ENCODE measurements at places on chromosomes 6 and 20.
A peak's percentile ranks its signal among the peaks of the same experiment; 100 is the strongest.

GRCh38 chr6:126811321-126811720, 307.1 kb upstream of the RSPO3 start:
- DNase-seq = no peak

- no peak for DNase-seq
Measured at GRCh38 chr20:33589059-33589458, 73.1 kb upstream of the C20orf144 start.

DNA sequence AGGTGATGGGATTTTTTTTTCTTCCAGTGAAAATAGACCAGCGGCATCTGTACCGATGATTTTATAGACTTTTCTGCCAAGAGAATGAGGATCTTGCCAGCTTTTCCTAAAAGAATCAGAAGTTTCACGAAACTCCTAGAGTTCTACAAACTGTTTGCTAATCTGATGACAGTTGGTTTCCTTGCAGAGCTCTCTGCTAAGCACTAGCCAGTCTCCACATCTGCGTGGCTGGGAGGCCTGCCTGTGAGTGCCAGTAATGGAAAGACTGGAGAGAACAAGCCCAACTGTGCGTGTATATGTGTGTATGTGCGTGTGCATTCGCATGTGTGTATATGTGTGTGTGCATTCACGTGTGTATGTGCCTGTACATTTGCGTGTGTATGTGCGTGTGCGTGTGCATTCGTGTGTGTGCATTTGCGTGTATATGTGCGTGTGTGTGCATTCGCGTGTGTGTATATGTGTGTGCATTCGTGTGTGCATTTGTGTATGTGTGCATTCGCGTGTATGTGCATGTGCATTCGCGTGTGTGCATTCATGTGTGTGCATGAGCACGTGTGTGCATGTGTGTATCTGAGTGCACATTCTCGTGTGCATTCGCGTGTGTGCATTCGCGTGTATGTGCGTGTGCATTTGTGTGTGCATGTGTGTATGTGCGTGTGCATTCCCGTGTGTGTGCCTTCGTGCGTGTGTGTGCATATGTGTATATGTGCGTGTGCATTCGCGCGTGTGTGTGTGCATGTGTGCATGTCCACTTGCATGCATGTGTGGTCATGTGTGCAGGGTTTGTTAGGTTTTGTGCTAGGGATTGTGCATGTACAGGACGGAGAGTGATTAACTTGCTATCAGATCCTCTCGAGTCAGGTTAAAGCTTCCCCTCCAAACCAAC, 379.4 kb downstream of the TAF4 start:
- DNase-seq = no peak

GRCh38 chr6:163883984-163884383, 469.5 kb downstream of the QKI start:
- no peak for DNase-seq

DNA sequence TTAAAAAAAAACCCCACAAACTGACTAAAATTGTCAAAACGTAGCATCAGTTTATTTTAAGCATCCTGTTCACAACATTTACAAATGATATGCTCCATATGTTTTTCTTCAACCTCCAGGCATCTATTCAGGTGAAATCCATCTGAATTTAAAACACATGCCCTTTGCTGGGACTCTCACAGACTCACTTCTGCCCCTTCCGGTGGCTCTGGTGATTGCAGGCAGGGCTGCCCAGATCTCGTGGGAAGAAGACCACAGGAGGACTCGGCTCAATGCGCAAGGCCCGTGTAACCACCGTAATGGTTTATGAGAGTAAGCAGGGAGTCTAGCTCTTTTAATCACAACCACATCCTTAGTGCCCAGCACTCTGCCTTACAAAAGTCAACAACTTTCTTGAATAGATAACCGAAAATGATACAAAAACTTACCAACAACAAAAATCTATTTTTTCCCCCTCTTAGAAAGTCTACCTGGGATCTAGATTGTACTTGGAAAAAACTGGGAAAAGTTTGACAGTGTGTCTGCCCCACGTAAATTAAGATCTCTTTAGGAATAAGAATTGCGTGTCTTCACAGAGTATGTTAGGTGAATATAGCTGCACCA, 139.1 kb downstream of the KIF16B start:
- DNase-seq = peak; percentile 10

DNA sequence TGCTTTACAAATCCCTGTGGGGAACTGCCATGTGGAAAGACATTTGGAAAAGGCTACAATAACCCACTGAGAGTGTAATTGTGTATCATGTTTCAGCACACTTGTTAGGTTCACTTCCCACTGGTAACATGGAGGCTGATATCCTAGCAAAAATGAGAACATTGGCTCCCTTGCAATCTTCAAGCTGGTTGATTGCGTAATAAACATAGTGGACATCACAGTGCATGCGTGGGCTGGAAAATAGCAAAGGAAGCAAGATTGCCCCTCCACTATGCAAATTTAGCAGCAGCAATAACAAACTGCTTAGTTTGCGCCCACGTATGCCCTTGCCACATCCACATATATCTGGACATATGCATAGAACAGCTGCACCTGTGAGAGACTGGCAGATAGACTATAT, 410.2 kb downstream of the MEI4 start:
- no peak for DNase-seq

DNA sequence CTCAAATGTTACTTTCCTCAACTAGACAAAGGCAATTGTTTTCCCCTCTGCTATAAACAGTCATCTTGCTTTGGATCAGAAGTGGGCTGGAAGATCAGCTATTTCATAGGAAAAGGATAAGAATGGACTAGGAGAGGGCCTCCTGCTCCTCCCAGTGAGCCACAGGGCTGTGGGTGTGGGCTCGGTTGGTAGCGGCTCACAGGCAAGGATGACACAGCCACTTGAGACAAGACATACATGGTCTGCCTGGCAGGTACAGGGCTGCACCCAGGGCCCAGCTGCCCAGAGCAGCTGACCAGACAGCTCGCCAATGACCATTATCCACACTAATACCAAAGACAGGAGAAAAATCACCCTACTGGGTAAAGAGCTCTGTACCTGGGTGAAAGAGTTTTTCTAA, 9.0 kb upstream of the SLA2 start:
- no peak for DNase-seq

DNA sequence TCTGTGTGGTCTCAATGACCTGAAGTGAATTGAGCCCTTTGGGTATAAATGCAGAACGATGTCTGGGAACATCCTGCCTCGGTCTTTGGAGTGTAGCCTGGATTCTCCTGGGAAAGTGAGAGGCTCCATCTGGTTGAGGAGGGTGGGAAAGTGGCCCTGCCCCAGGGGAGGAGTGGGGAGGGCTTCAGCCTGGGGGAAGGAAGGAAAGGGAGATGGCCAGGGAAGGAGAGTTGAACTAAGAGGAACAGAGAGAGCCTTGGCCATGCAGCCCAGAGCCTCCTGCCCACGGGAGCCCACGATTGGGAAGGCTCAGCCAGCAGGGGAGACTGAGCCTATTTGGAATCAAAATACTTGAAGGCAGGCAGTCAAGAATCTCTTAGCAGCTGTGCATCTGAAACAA, 2.3 kb upstream of the EPB41L1 start:
- DNase-seq = no peak

DNA sequence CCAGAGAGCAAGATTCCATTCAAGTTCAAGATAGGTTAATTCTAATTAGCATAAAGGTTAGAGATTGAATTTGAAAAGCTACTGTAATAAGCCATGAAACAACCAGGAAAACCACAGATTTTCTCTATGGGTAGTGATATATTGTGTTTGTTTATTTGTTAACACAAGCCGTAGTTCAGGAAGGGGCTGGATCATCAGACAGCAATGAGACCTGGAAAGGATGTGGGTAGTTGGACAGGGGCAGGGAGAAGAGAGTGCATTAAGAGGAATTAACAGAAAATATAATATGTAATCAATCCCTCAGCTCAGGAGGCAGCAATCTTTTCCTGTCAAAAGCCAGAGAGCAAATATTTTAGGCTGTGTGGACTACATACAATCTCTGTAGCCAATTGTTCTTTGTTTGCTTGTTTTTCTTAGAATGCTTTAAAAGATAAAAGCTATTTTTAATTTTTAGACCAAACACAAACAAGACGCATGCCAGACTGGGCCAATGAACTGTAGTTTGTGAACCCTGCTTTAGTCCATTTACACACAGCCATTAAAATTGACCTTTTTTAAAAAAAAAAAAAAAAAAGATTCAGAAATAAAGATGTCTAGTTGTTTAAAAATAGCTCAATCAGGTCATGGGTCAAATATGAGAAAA, 398.7 kb upstream of the MARCKS start:
- no peak for DNase-seq

GRCh38 chr6:126824815-126825214, 293.7 kb upstream of the RSPO3 start:
- no peak for DNase-seq

DNA sequence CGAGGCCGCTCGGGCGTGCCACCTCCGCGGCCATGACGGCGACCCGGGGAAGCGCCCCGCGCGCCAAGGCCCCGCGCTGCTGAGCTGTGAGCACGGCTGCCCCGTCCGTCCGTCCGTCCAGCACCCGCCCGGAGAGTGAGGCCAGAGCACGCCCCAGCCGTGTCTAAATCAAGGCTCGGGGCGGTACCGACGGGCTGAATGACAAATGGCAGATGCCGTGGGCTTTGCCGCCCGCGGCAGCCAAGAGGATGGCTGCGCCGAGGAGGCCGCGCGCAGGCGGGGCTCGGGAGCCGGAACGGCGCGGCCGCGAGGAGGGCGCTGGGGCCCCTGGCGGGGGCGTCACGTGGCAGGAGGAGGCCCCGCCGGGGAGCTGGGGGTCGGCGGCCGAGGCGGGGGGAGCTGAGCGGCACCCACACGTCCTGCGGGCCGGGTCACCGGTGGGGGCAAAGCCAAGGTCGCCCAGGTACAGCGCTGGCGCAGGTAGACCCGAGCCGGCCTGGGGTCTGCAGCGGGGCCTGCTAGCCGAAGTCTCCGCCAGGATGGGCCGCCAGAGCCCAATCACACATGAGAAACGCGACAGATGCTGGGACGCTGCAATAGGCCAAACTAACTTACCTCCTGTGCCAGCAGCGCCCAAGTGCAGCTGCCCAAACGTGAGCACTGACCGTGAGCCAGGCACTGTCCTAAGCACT, at the start of gene PLAGL1:
PLAGL1 (minus strand) TSS at position 140 of the 692 bp plus-strand sequence. CDS start 60,123 bp downstream, outside the sequence.
- DNase-seq = no peak

DNA sequence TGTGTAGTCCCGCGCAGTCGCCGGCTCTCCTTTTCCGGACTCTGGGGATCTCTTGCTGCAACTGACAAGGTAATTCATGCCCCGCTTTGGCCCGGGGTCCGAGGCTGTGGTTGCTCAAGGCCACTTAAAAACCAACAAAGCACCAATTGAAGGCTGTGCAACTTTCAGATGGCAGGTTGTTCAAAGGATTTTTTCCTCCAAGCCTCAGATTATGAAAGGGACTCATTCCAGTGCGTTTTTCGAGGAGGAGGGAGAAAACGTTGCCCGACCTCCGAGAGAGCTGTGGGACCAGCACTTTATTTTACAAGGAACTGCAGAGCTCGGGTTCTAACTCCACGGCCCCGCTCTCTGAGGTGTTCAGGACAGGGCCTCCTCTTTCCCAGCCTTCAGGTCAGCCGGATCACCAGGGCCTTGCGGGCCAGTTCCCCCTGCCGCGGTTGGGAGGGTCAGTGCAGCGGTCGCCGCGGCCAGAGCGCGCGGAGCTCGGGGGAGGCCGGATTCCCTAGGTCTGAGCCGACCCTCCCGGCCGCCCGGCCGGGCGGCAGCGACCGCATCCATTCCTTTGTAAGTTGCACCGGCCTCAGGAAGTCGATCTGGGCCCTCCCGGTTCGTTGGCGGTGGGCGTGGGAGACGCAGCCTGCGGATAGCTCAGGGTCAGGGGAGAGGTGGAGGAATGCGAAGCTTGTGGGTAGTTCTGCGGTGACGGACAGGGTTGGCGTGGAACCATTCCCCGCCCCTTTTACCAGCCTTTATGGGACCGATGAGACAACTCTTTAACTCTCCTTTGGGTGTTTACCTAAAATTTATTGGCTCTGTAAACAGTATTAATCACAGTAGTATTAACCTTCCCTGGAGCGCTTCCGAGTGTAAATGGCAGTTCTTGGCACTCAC, 1.6 kb downstream of the UTRN start:
- DNase-seq = no peak

- DNase-seq = no peak
Measured at GRCh38 chr6:32459781-32460424, 20.2 kb downstream of the HLA-DRA start.

DNA sequence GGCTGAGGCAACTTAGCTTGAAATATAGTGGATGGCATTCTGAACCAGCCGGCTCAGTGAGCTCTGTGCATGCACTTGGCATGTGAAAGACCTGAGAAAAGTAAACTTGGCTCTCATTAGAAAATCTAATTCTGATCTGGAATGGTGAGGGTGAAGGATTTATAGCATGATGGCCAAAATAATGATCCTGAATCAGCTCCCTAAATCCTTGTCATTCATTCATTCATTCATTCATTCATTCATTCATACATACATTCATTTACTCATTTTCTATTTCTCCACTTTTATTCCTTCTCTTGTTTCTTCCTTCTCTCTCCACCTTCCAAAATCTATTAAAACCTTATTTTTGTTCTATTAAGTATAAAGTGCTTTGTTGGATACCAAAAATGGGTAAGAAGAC, 681.1 kb downstream of the DHX35 start:
- DNase-seq = no peak

DNA sequence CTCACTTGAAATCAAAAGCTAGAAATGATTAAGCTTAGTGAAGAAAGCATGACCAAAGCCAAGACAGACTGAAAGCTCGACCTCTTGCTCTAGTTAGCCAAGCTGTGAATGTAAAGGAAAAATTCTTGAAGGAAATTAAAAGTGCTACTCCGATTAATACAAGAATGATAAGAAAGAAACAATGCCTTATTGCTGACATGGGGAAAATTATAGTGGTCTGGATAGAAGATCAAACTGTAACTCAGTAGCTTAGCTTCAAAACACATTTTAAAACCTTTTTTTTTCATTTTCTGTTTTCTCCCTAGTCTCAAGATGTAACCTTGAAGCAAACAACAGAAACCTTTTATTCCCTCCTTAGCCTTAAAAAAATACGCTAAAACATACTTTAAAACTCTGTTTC, 11.4 kb upstream of the GJE1 start:
- no peak for DNase-seq

DNA sequence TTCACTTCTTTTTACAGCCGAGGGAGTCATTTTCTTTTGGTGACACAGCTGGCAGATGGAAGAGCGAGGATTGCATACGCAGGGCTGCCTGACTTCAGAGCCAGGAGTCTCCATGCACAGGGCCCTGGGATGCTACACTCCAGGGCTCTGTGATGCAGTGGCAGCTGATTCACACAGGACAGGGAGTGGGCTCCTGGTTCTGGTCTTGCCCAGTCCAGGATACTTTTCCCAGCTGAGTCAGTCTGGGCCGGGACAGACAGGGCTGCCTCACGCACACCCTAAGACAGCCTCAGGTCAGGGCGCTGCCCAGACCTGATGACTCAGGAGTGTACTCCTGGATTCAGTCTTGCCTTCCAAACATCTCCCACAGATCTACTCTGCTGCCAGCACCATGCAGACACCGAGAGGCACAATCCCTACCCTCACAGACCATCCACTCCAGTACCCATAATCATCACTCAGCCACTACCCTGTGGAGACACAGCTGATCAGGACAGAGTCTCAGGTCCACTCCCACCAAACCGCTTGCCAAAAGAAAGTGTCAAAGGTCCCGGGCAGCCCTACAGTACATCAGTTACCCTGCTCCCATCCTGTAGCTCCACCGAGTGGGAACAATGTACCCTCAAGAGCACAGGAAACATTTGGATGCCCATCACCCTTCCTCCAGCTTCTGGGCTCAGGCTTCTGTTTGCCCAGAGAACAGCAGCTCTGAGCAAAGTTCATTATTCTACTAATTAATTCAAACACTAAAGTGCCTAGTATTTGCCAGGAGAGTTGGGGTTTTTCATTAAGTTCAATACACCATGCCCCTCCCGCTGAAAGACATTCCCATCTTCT, 11.5 kb downstream of the SDC4 start:
- no peak for DNase-seq

- no peak for DNase-seq
Measured at GRCh38 chr6:129046526-129046925, 163.6 kb downstream of the LAMA2 start.

- peak; percentile 37 for DNase-seq
Measured at GRCh38 chr6:119350202-119350951, 816 bp upstream of the MAN1A1 start.
